Stimulated activated CD4-positive, alpha-beta T cell treated with anti-CD3 and anti-CD28 coated beads, Interleukin-15, amount 100 ng/mL, for 1 hour (primary cell): ENCODE measurements at places on chromosomes 3 and 15.

DNA sequence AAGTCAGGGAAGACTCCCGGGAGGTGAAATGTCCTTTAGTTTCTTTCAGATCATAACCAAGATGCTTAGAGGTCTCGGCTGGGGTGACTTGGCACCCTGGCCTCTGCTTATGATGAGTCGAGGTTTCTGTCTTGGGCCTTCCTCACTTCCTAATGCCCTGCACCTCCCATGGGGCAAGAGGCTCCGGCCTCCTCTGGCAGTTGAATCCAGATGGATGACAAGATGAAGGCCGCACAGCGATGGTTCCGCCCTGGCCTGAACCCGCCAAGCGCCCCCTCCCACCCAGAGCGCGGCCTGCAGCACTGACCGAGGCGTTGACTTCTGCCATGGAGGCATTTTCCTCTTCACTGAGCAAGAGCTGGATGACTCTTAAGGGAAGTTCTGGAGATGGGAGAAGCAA lies 31.3 kb downstream of the MUC20 start:
- DNase-seq: no peak

- no peak for DNase-seq
Measured at GRCh38 chr3:138381413-138381901, 33.1 kb downstream of the MRAS start.

DNA sequence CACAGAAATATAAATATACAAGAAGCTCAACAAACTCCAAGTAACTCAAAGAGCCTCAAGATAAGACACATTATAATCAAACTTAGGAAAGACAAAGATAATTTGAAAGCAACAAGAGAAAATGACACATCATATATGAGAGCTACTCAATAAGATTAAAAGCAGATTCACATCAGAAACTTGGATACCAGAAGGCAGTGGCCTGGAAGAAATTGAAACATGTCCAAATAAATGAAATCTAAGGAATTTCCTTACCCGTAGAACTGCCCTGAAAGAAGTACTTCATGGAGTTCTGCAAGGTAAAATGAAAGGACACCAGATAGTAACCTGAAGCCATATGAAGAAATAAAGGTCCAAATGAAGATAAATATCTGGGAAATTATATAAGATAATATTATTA lies 113.9 kb downstream of the LSAMP start:
- DNase-seq: no peak

DNA sequence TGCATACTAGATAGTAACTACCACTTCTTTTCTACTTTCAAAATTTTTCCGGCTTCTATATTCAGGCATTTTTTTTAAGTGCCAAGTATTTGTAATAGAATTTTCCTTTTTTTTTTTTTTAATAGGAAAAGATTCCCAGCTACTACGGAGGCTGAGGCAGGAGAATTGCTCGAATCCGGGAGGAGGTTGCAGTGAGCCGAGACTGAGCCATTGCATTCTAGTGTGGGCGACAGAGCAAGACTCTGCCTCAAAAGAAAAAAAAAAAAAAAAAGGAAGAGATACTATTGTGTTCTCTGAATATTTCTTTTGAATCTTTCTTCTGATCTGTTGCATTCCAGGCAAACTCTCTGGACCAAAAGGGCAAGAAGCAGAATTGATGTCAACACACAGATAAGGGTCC lies 557.3 kb downstream of the FGF12 start:
- DNase-seq: no peak

DNA sequence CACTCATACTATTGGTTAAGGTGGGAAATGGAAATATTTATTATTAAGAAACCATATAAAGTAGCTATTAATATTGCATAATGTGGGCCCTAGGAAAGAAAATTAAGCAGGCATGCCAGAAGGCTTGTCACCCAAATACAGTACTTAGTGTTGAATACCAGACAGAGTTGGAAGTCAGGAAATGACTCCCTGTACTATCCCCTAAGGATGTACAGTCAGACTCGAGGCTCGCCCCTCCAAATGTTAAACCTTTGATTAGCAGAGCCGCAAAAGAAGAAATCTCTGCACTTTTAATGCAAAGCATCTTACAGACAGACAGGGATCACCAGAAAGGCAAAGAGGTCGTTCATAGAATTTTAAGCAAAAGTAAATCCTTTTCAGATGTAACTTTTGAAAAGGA lies 11.3 kb upstream of the RBSN start:
- DNase-seq: no peak

- no peak for DNase-seq
Measured at GRCh38 chr15:70226337-70226980, 128.7 kb upstream of the TLE3 start.

DNA sequence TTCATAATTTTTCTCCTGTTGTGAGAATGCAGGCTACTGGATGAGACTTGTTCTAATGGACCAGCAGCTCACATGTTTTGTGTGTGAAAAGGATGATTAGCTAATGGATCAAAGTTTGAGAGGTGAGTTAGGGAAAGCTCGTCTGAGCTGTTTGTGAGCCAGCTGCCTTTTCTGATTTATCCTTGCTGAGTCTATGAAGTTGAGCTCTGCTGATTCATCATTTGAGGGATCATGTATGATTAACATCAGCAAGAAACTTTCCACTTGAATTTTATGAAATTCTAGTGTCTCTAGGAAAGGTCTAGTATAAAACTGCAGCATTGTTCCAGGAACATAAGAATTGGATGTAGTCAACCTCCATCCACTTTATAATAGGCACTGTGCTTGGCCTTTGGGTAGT lies 698.7 kb downstream of the NTRK3 start:
- DNase-seq: no peak

DNA sequence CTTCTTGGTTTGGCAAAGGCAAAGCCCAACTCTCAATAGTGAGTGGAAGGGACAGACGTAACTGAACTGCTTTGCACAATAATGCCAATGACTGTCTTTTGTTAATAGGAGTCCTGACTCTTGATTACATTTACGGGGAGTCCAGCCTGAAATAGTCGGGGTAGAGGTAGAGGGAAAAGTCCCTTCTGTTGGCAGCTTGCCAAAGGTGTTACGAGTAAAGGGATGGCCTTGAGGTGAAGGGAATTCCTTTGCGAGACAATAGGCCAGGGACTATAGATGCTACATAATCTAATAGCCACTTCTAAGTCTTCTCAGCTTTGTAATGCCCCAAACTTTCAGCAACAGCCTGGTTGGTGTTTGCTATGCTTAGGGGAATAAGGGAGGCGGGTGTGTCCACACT lies 2.2 kb upstream of the SENP2 start:
- DNase-seq: no peak

- no peak for DNase-seq
Measured at GRCh38 chr3:124522082-124522625, 208.1 kb upstream of the UMPS start.

GRCh38 chr3:149215515-149215914 lies 6.1 kb downstream of the CP start:
- DNase-seq: no peak

DNA sequence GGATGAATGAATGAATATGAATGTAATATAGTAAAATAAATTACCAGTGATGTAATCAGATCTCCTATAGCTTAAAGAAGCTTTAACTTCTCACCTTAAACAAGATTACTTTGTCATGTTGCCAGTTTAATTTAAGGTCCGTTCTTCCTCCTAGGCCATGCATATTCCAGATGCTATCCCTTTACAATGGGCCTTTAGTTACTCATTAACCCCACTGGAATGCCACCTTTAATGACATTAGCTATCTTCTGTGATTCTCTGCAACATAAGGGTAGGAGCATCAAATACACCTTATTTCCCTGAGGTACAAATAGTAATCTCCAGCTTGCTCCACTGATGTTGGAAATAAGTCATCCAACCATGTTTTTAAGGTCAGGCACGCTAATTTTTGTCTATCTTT lies 63.0 kb upstream of the TIMP4 start:
- no peak for DNase-seq

- DNase-seq: no peak
Measured at GRCh38 chr3:157100608-157101396, 59.1 kb downstream of the CCNL1 start.

DNA sequence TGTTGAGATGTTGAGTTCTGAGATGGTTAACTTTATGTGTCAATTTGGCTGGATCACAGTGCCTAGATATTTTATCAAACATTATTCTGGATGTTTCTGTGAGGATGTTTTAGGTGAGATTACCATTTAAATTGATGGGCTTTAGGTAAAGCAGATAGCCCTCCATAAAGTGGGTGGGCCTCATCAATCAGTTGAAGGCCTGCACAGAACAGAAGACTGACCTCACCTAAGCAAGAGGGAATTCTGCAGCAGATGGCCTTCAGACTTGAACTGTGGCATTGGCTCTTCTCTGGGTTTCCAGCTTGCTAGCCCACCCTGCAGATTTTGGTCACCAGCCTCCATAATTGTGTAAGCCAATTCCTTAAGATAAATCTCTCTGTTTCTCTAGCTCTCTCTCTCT lies 260.4 kb upstream of the VEPH1 start:
- no peak for DNase-seq

DNA sequence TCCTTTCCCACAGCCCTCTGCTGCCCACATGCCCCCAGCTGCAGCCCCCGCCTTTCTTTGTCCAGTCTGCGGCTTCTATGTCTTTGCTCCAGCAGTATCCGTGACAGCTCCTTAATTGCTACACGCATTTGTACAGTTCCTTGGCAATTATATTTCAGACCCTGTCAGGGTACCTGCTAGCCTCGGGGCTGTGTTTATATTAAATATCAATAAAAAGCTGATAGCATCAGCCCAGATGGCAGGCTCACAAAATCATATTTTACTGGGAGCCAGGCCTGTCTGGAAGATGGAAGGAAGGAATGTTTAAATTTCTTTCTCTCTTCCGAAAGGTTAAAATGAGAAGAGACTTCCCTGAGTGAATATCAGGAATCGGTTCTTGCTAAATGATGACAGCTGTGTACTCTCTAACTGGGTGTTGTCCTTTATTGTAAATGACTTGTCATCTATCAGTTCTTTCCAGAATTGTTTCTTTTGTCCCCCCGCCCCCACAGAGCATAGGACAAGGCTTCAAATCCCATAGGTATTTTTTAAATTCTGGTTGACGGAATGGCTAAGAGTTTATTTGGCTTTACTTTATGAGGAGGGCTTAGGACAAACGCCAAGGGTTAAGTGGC lies 378.1 kb downstream of the LRTM1 start:
- DNase-seq: no peak

- no peak for DNase-seq
Measured at GRCh38 chr3:114721209-114721608, 425.9 kb downstream of the ZBTB20 start.
